Psoas muscle (tissue), 8 donors: ENCODE measurements at places on chromosomes 1 and 21.

DNA sequence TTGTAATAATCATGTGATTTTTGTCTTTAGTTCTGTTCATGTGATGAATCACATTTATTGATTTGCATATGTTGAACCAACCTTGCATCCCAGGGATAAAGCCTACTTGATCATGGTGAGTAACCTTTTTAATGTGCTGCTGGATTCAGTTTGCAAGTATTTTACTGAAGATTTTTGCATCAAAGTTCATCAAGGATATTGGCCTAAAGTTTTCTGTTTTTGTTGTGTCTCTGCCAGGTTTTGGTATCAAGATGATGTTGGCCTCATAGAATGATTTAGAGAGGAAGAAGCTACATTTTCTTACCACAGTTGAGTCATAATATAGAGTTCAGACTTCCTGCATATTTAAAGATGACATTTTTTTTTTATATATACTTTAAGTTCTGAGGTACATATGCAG, 455.9 kb downstream of the PLPP3 start:
- no peak for DNase-seq

DNA sequence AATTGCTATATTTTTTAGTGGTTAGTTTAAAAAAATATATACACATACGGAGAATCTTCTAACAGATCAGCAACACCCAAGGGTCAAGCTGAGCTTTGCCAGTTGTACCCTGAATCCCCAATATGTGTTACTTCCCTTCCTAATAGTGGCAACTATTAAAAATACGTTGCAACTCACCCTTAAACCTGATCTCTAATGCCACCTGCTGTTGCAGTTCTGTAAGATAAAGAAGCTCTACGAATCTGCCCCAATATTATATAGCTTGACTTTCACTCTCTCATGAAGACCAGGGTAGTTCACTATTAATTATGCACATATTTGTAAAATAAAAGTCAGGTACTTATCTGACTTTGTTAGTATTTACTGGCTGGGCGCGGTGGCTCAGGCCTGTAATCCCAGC, 58.4 kb downstream of the ASH1L start:
- DNase-seq = no peak

DNA sequence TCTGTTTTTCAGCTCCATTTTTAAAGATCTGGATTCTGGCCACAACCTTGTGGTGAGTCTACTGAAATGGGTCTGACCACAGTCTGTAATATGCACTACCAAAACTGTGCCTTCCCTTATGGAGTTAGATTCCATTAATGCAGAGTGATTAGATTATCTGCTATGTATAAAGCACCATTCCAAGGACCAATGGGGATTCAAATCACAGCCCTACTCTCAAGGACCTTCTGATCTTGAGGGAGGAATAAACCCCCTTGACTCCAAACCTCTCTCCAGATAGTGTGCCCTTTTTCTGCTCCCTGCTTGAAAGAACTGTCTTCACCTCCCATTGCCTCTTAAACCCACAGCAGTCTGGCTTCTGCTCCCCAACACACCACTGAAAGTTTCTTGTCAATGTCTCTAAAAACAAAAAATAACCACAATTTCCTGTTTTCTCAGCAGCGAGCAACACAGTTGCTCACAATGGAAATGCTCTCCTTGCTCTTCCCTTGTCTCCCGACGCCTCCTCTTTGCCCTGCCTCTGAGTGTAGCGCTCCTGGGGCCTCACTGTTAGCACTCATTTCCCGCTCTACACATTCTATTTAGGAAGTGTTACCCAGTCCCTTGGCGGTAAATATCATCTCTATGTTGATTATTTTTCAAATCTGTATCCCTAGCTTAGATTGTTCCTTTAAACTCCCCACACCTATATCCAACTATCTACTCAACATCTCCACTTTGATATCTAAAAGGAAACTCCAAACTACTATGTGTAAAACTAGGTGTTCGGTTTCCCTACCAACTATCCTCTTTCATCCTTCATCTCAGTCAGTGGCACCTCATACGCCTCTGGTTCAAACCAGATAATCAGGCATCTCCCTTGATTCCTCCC, 13.6 kb downstream of the PCNX2 start:
- no peak for DNase-seq

- no peak for DNase-seq
Measured at GRCh38 chr1:178639326-178639725, 85.7 kb upstream of the RALGPS2 start.

DNA sequence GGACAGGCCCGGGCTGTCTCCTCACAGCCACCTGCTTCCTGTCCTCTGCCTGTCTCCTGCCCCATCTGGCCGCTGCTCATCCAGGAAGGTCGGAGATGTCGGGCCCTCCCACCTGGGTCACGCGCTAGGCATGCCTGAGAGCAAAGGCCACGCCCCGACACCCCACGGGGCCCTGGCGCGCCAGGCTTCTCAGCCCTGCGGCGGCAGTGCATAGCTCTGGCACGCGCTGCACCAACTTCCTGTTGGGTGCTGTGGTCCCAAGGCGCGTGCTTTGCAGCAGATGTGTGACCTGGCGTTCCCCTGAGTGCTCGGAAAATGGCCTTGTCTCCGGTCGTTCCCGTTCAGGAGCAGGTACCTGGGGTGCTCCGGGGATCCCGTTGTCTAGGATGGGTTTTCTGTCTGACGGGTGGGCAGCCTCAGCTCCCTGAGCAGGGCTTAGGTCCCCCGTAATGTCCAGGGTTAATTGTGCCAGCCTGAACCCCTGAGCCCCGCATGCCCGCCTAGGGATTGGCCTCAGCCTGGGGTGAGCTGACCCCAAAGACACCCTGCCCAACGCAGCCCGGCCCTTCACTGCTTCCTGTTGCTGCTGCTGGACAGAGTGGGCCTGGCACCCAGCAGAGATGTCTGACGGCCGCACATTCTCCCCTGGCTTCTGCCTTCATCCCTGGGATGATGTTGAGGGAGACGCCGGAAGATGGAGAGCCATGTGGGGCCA, 19.4 kb upstream of the KCNAB2 start:
- DNase-seq = peak; percentile 85

- DNase-seq = no peak
Measured at GRCh38 chr21:37414292-37415253, 48.0 kb downstream of the DYRK1A start.

DNA sequence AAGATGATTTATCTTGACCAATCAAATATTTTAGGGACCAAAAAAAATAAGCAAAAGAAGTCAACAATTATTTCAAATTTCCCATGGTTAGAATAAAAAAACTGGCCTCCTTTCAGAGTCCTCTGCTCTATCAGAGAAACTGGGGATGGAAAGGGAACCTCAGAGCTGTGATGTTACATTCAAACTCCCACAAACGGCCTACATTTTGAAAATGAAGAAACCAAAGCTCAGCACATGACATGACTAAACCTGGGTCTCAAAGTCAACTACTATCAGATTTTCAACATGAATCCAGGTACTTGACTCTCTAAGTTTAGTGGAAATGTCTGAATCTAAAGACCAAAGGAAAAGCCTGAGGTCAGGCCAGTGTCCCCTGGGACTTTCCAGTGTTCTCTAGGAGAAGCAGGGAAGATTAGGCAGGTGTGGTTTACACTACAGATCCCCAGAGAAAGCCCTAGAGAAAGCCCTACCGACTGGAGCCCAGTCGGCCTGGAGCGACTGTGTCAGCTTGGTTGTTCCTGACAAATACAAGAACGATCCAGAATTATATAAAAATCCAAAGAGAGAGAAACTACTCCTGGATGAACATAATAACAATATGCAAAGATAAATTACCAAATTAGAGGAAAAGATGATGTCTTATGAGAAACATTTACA, 24.8 kb downstream of the JAK1 start:
- no peak for DNase-seq

DNA sequence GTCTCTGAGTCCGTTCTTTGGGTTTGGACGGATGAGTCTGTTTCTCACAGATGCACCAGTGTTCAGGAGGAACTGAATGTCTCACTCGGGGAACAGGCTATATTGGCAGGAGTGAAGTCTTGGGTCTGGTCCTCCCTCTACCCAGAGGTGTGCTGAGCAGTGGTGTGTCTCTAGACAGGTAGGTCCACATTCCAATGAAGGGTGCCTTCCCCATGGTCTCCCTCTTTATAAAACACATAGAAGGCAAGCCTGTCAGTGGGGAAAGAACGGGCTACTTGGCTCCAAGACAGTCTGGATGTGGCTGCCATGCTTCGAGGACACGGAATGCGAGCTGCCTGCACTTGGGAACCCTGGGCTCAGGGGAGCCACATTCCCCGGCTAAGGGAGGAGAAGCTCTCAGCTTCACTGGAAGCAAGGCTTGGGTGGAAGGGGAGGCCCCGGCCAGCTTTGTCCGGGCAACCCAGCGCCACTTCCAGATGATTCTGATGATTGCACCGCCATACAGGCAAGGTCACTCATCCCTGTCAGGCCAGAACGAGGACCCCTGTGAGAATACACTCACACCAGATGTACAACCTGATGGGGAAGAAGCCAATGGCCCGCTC, 29.7 kb upstream of the RIPK4 start:
- DNase-seq = no peak

DNA sequence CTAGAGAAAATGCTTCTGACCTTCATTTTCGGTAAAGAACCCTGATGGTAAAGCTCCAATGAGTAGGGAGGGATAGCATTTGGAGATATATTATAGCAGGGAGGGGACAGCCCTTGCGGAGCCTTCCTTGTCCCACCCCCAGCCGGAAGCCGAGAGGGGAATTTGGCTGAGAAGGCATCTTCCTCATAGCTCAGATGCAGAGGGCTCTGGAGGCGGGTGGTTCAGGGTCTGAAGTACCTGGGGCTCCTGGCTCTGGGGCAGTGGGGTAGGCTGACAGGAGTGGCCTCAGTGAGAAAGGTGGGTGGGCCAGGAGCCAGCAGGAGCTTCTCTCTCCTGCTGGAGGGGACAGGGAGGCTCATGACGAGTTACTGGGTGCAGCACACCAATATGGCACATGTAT, 88.0 kb upstream of the IFFO2 start:
- no peak for DNase-seq

DNA sequence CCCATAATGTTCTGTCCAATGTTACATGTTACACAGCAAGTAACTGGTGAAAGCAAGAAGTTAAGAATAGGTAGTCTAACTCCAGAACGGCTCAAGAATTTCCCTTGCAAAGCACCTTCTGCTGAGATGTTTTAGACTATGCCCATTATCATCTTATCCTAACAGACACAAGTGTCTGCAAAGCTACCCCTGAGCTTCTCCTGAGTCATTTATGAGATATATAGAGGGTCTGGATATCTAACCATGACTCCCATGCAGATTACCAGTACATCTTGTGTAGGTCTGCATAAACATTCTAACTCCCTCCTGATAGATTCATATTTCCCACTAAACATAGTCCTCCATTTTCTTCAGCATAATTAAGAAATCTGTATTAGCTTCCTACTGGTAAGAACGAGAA, 171.7 kb downstream of the COQ8A start:
- DNase-seq = no peak

- no peak for DNase-seq
Measured at GRCh38 chr1:84376000-84376910, 22.0 kb upstream of the DNASE2B start.

GRCh38 chr1:59486615-59487014, 189.7 kb downstream of the FGGY start:
- no peak for DNase-seq

GRCh38 chr1:68780919-68781318, 284.0 kb upstream of the DEPDC1 start:
- no peak for DNase-seq

GRCh38 chr21:45640888-45641479, 2.5 kb upstream of the PCBP3 start:
- DNase-seq = no peak

DNA sequence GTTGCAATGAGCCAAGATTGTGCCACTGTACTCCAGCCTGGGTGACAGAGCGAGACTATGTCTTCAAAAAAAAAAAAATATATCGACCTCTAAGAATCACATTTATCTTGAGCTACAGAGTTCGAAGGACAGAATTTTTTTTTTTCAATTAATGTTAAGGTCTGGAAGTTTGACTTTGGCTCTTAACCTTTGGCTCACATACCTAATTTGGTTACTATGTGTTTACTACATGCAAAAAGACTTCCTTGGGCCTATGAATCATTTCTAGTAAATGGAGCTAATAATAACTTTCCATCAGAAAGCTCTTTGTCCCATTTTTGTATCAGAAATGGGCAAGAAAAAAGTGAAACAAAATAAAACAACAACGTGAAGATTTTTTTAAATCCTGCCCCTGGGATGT, 351.2 kb downstream of the SMYD3 start:
- no peak for DNase-seq

DNA sequence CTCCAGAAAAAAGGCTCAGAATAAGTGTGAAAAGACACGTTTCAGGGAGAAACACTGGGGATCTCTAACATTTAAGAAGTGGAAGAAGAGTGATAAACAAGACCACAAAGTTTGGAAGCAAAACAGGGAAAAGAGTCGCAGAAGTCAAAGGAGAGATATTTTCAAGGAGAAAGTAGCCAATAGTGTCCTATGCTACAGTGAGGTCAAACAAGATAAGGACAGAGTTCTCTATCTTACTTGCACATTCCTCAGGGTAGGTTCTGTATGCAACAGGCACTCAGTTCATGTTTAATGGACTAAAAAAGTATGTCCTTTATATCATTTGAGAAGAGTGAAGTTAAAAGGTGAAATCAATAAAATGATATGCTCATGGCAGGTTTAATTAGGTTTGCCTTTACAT, 13.8 kb upstream of the EDEM3 start:
- no peak for DNase-seq
